ENCODE measurements at places on chromosomes 4 and X.

- no peak for DNase-seq
Observed at GRCh38 chrX:63453571-63453970, 102.4 kb upstream of the SPIN4 start.

DNA sequence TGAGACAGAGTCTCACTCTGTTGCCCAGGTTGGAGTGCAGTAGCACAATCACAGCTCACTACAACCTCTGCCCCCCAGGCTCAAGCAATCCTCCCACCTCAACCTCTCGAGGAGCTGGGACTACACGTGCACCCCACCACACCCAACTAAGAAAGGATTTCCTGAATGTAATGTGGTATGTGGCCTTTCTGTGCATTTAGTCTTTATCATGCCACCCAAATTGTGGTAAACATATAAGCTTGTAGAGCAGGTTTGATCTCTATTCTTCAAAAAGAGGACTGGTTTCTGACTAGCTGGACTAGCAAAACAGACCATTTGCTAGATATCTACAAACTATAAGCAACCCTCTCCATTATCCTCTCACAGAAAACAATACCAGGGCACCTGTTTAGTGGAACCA lies 33.6 kb downstream of the ELOVL6 start:
- DNase-seq = no peak

DNA sequence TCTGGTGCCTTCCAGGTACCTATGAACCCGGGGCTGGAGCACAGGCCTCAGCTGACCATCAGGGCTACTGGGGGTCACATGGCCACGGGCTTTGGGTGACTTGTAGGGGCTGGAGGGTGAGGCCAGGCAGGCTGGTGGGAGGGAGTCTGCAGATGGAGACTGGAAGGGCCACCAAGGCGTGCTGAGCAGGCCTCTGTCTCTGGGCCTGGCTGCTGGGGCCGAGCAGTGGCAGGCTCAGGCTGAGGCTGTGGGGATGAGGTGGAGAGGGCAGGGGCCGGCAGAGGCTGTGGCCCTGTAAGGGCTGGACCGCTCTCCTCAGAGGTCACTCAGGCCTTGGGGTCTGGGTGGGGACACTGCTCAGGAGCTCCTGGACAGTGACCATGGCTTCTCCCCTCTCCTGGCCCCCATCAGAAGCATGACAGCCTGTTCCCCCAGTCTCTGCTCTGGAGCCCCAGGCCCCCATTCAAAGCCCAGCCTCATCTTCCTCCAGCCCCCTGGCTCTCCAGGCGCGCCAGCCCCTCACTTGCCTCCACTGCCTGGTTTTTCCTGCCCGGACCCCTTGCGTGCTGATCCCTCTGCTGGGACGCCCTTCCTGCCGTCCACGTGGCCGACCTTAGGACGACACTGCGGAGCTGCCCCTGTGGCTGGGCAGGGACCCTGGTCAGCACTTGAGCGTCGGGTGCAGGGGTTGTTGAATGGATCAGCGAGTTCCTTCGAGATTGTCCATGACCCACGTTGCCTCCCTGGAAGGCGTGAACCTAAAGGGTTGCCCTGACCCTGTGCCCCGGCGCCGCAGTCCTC lies 11.1 kb upstream of the NAT8L start:
- DNase-seq = no peak

DNA sequence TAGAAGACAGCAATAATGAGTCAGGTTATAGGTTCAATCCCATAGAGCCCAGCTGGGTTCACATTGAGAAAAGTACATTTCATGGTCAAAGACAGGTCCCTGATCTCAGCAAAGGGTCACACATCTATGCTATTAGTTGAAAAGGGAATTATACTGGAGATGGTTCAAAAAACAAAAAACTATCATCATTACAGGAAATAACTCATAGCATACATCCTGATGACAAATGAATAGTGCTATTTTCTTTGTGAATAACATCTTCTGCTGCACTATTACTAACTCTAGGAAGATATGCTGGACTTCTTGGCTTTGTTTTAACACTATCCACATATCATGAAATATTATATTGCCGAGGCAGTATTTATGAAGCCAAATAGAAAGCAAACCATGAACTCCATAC lies 202.5 kb upstream of the MAB21L2 start:
- DNase-seq = no peak

DNA sequence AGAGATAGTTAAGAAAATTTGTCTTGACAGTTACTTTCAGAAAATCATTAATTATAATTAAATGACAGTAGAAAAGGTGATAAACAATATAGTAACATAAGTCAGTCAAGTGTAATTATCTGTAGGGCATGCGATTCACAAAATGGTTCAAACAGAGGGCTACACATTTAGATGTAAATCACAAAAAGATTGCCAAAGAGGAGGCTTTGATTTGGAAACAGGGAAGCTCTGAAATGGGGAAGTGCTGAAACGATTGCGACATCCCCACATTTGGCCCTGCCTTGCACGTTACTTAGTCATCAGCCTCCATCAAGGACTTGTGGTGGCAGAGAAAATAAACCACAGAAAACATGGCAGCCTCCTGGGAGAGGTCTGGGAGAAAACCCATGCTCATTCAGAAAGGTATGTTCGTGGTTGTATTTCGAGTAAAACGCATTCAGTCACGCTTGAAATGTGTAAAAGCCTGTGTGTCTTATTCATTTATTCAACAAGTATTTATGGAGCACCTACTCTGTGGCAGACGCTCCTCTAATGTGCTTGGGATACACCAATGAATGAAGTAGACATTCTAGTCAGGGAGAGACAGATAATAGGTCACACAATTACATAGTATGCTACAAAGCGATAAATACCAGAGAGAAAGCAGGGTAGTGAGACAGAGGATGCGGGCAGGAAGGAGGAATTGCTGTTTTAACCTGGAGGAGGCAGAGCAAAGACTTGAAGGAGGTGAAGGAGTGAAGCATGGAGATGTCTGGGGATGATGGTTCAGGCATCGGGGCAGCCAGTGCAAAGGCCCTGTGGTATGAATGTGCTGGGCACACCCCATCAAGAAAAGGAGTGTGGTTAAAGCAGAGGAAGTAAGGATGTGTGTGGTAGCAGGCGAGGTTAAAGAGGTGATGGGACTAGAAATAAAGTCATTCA lies 7.8 kb downstream of the RBM47 start:
- no peak for DNase-seq

DNA sequence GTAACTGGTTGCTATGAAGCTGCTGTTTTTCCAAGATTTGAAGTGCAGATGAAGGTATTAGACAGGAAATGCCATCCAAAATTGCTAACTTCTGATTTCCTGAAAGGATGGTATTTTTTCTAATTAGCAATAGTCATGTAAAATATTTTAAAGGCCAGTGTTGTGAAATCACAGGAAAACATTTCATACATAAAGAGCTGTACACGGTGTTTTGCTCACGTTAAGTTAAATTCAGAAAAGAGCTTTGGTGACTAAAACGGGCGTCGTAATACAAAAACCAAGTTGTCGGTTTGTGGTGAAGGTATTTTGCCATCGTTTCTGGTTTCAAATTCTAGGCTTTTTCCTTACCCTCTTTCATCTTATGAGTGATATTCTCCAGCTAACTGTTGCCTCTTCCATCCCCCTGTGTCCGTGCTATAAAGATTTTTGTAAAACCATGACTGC lies 39.8 kb downstream of the AFF1 start:
- DNase-seq = no peak

DNA sequence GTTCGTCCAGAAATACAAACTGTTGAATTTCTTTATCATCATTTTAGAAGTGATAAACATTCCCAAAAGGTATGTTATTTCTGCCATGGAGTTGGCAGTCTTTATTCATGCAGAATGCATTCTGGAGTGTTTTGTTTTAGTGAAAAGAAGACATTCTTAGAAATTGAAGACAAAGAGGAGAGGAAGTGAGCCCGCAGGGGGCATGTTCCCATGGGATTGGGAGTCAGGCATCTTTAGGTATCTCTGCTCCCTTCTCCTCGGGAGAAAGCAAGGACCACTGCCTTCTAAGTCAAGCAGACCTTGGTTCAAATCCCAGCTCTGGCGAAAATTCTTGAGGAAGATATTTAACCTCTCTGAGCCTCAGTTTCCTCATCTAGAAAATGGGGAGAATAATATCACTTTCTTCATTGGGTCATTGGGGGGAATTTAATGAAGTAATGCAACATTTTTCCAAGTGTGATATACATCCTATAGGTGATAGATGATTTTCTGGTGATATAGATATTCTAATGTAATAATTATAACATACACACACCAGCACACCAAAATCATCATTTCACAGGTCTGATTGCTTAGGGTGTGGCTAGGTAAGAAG lies 26.5 kb upstream of the CHRNA9 start:
- no peak for DNase-seq

DNA sequence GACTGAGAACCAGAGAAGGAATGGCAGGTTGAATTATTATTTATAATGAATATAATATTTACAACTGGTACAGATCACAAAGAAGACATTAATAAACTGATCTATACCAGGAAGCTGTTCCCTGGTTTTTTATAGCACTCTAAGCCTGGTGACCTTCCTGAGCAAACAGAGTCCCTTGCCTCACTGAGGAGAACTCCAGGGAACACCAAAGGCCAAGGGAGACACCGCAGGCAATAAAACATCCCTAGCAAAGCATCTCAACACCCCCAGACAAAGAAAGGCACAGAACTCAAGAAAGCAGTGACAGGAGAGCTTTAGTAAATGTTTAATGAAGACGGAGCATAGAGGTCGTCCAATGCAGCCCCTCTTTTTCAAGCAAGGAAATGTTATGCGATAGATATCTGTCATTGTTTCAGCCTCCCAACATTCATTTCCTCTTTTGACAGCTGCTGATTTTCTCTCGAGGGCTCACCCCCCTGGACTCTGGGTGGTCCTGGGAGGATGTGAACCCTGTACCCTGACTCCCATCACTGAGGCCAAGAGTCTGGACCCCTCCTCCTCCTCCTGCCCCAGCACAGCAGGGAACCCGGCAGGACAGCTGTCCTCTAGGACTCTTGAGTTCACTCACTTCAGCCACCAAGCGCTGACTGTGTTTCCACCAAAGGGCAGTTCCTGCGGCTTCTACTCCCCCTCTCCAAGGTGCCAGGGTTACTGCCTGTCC lies 342.5 kb upstream of the GATB start:
- DNase-seq = no peak

- DNase-seq = no peak
Observed at GRCh38 chr4:25155947-25156346, 4.3 kb downstream of the SEPSECS start.

DNA sequence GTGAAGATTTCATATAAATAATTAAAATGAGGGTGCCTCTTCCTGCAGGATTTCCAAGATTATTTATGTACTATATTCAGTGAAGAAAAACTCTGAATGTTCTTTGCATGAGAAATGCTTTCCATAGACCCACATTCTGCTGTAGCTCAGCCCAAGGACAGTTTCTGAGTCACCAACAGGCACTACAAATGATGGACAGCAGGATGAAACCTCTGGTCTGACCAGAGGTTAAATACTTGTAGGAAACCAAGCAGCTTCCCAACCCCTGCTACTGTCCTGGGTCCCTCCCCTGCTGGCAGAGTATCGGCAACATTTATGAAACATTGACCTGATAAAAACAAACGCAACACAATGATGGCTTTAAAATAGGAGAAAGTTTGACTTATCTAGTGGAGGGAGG lies 73.1 kb downstream of the CXXC4 start:
- no peak for DNase-seq

DNA sequence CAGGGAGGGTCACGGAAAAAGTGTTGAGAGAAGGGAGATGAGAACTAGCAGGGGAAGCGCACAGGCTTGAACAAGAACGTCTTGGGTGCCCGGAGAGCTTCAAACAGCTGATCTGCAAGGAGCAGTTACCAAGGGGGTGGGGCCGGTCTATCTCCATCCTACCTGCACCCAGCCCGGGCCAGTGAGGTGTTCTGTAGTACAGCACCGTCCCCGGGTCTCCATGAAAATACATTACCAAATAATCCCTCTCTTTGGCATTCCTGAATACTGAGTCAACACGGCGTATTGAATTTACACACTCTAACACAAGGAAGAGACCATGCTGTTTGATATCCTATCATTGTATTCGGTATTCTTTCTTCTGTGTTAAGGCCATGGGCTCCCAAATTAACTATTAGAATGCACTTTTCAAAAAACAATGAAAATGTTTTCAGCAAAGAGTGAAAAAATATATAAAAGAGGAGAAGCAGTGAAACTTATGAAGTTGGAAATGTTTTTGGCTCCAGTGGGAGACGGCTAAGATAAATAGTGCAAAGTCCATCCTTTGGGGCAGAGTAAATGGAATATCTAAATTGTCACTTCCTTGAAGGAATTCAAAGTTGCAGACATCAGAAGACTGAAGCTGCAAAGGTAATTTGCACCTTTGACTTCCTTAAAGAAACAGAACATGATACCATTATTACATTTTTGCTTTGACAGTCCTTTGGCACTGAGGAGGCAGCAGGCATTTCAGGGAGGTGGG lies 90.3 kb downstream of the DHRSX start:
- no peak for DNase-seq

DNA sequence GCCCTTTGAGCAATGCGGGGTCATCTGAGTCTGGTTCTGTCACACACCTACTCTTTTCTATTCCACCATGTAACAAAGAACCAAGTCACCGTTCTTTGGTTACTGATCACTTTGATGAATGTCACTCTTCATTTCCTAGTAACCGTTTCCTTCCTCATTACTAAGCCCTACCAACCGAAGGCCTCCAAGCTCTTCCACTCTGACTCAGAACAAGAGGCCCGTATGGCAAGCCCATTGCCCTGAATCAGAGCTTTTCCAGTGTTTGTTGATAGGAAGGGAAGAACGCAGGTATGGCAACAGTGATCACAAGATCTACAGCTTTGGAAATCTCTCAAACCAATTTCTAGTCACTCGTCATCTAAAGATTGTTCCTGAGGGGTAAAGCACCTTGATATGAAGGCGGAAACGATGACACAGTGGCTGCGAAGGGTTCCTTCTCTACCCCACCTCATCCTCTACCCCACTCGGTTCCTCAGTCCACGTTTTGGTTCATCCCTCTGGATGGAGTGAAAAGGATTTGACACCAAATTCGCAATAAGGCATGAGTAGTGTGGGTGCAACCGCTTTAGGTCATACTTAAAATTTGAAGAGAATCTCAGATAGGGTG lies 28.0 kb upstream of the CD40LG start:
- no peak for DNase-seq

DNA sequence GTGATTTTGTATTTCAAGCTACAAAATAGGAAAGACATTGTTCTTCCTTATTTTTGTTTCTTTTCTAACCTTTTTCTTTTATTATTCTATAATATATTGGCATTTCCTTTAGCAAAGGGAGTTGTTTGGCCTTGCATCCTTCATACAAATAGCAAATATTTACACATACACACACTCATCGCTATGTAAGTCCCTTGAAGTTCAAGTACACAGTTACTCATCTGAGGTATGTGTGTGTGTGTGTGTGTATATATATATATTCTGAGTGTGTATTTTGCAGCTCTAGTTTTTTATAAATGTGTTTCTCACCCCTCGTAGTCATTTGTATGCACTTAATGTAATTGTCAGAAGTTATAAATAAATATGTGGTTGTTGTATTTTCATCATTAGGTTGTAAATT lies 724.8 kb upstream of the MAGEB2 start:
- DNase-seq = no peak

GRCh38 chr4:178082906-178083305 lies 640.7 kb upstream of the AGA start:
- no peak for DNase-seq

DNA sequence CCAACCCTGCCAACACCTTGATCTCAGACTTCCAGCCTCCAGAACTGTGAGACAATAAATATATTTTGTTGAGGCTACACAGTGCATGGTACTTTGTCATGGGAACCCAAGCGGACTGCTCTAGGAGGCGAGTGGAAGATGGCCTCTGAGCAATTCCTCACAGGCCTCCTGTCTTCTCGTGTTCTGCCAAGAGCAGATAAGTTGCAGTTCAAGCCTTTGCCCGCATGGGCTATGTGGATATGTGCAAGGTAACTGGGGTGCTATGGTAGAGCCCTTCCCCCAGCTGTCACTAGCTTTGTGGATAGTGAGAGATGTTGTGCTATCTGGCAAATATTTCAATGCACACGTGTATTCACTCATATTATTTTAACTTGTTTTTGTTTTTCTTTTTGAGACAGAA lies 156.0 kb upstream of the BCOR start:
- no peak for DNase-seq
